Right lobe of liver (tissue), 6 donors: ENCODE measurements at places on chromosomes 16 and 17. TPM values are rescaled to one million over a fixed set of nuclear protein-coding genes. Genes with fewer than 3 reads are reported as not detected.

DNA sequence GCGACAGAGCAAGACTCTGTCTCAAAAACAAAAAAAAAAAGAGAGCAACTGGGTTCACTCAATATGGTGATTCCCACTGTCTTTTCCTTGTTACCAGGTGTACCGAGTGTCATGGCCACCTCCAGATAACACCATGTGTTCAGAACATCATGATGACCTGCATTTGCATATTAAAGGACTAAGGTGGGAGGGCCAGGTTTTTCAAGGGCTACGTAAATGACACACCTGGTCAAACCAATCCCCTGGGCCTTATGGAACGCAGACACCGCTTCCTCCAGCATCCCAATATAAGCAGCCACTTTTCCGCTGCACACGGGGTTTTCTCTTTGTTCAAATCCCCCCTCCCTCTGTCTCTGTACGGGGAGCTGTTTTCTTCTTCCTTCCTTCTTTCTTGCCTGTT lies 29.3 kb downstream of the WSCD1 start:
- DNase-seq, result no peak

DNA sequence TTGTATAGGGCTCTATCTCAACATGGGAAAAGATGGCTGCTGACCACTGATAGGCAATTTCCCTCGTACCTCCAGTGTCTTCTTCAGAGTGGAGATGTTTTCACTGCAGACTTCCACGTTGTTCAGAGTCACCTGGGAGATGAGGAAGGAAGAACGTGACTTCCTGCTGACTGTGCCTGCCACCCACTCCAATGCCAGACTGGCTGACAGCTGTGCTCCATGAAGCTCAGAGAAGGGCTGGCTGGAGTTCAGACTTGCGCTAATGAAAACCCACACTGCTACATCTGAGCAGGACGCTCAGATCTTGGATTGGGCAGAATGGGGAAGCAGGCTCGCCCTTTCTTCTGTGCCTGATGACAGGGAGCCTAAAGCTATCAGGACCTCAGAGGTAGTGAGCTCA lies 33.1 kb downstream of the COG4 start:
- no peak for DNase-seq

CCL23 gene
- 12.7 TPM for total RNA-seq

KRTAP4-1 gene
- total RNA-seq, result not detected
